Activated naive CD4-positive, alpha-beta T cell treated with anti-CD3 and anti-CD28 coated beads for 36 hours (primary cell): ENCODE measurements at places on chromosomes 7 and 10. TPM values are rescaled to one million over a fixed set of nuclear protein-coding genes. Genes with fewer than 3 reads are reported as not detected.

- no peaks in the 10 kb centered on the region for H3K27me3 ChIP-seq
- H3K4me1 ChIP-seq: no peaks in the 10 kb centered on the region
- no peak for DNase-seq
- no peaks in the 10 kb centered on the region for H3K36me3 ChIP-seq
Measured at GRCh38 chr7:122709930-122710646, 7.4 kb upstream of the RNF148 start.

DNA sequence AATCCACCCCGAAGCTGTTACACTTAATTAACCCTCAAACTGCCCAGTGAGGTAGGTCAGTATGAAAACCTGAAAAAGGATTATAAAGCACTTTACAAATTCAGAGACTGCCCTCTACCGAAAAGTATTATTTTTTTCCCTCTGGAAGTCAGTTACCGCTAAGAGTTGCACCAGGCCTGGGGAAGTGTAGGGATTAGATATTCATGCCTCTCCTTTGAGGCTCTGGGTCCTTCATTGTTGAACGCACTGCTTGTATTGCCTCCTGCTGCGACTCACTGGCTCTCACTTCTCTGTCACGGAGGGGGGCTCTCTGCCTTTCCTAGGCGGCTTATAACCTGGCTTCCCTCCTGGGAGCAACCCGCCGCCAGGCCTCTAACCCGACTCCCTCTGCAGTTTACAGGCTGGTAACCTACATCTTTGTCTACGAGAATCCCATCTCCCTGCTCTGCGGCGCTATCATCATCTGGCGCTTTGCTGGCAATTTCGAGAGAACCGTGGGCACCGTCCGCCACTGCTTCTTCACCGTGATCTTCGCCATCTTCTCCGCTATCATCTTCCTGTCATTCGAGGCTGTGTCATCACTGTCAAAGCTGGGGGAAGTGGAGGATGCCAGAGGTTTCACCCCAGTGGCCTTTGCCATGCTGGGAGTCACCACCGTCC is 2.7 kb downstream of the RHBDD2 start:
- H3K27ac ChIP-seq: peak overlapping the region; percentile 5
- H3K4me1 ChIP-seq: peaks cover 31% of the 10 kb centered on the region
- H3K4me3 ChIP-seq: no peak overlapping the region
- no peak for DNase-seq
- no peaks in the 10 kb centered on the region for H3K27me3 ChIP-seq
- peaks cover 17% of the 10 kb centered on the region for H3K36me3 ChIP-seq

DNA sequence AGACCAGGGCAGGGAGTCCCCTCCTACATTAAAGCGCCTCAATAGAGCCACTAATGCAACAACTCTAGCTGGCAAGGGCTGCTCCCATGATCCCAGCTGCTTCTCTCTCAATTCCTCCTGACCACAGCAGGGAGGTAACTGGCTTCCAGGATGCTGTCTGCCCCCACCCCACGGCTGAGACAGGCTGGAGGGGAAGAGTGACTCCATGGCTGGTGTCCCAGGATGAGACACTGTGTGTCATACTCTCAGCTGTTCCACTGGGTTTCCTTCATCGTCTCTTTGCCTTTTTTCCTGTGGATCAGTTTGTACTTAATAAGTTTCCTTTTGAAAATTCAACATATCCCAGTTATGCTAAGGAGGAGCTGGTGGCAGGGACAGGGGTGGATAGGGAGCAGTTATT is 27.7 kb upstream of the MYH16 start:
- no peak overlapping the region for H3K27ac ChIP-seq
- peaks cover 3% of the 10 kb centered on the region for H3K27me3 ChIP-seq

DNA sequence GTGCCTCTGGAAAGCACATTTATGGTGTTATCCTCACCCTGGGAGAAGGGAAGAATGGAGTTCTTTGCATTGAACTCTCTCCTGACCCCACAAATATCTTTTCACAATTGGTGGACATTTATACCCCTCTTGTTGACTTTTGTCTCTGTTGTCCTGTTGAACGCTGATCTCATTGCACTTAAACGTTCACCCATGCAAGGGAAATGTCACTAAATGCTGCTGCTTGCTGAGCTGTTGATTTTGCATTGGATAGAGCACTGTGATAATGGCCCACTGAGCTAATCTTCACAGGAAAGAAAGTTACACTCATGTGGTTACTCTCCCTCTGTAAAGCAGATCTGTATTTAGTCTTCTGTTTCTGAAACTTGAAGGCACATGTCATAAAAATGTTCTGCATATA is 133.4 kb downstream of the FZD1 start:
- H3K4me3 ChIP-seq: no peak overlapping the region
- H3K36me3 ChIP-seq: no peaks in the 10 kb centered on the region
- H3K4me1 ChIP-seq: no peaks in the 10 kb centered on the region
- H3K27me3 ChIP-seq: peaks cover 5% of the 10 kb centered on the region
- no peak overlapping the region for H3K27ac ChIP-seq
- no peak for DNase-seq

GRCh38 chr10:110829721-110830410 is 41.9 kb upstream of the PDCD4 start:
- no peak overlapping the region for H3K4me3 ChIP-seq
- peaks cover 16% of the 10 kb centered on the region for H3K4me1 ChIP-seq
- H3K36me3 ChIP-seq: no peaks in the 10 kb centered on the region
- no peaks in the 10 kb centered on the region for H3K27me3 ChIP-seq

- no peaks in the 10 kb centered on the region for H3K4me1 ChIP-seq
- no peak for DNase-seq
- H3K27me3 ChIP-seq: no peaks in the 10 kb centered on the region
- no peaks in the 10 kb centered on the region for H3K36me3 ChIP-seq
- H3K27ac ChIP-seq: no peak overlapping the region
- H3K4me3 ChIP-seq: no peak overlapping the region
Measured at GRCh38 chr7:49037346-49038210, 113.2 kb downstream of the CDC14C start.

- DNase-seq: no peak
- H3K4me1 ChIP-seq: peaks cover 10% of the 10 kb centered on the region
- H3K27ac ChIP-seq: no peak overlapping the region
- H3K27me3 ChIP-seq: no peaks in the 10 kb centered on the region
- no peak overlapping the region for H3K4me3 ChIP-seq
- H3K36me3 ChIP-seq: no peaks in the 10 kb centered on the region
Measured at GRCh38 chr7:47651355-47652317, 69.7 kb upstream of the TNS3 start.

DNA sequence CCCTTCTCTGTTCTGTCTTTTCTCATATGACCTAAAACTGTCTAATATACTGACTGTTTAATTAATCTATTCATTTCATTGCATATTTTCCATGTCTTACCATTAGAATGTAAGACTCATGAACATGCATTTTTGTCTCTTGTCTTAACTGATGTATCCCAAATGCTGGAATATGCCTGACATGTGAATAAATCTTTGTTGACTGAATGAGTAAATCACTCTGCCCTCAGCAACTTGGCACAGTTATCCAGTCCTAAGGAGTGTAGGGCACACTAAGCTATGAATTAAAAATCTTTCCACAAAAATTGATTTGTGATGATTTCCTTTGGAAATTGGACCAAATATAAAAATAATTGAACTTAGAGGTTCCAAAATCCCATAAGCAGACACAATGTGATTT is 111.3 kb downstream of the ETV1 start:
- no peak for DNase-seq
- H3K27me3 ChIP-seq: no peaks in the 10 kb centered on the region
- H3K4me3 ChIP-seq: no peak overlapping the region
- no peaks in the 10 kb centered on the region for H3K4me1 ChIP-seq
- H3K36me3 ChIP-seq: no peaks in the 10 kb centered on the region

DNA sequence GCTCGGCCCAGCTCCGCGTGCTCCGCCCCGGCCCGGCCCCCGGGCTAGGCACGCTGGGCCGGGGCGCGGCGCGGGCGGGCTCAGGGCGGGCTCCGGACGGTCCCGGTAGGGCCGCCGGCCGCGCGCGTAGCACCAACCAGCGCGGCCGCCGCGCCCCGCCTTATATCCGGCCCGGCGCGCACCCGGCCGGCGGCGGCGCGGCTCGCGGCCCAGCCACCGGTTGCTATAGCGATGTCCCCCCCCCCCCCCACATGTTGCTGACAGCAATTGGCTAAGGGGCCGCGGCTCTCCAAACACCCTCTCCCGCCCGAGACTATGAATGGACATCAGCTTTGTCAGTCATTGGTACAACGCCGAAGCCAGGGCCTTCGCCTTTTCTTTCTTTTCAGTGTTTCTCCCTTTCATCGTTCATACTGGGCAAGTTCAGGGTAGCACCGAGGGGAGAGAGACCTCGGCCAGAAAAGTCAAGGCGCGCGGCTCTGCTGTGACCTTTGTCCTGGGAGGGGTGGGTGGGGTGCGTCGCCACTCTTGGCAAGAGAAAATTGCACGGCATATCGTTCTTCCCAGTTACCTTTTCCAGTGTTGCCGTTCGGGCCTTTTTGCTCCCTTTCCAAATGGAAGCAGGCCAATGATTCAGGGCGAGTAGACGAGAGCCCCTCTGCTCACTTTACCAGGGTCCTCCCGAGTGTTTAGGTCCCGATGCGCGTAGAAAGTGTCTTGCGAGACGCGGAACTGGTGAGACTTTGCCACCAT is 354.2 kb downstream of the DNAJB6 start:
- no peak for DNase-seq
- no peak overlapping the region for H3K27ac ChIP-seq
- H3K27me3 ChIP-seq: peaks cover 57% of the 10 kb centered on the region
- peaks cover 32% of the 10 kb centered on the region for H3K4me1 ChIP-seq

- H3K36me3 ChIP-seq: no peaks in the 10 kb centered on the region
- peaks cover 54% of the 10 kb centered on the region for H3K27me3 ChIP-seq
- H3K4me1 ChIP-seq: peaks cover 2% of the 10 kb centered on the region
- DNase-seq: peak; percentile 68
Measured at GRCh38 chr7:21253740-21254687, 173.9 kb upstream of the SP4 start.

GRCh38 chr7:121397361-121397760 is 1.3 kb upstream of the FAM3C start:
- H3K4me1 ChIP-seq: peaks cover 21% of the 10 kb centered on the region

GRCh38 chr10:110540031-110540430 is 27.5 kb upstream of the SMC3 start:
- H3K4me3 ChIP-seq: no peak overlapping the region
- H3K27me3 ChIP-seq: no peaks in the 10 kb centered on the region
- DNase-seq: no peak
- H3K4me1 ChIP-seq: peaks cover 12% of the 10 kb centered on the region

GRCh38 chr7:22561321-22561811 is 61.4 kb upstream of the STEAP1B start:
- H3K36me3 ChIP-seq: no peaks in the 10 kb centered on the region
- H3K27me3 ChIP-seq: peaks cover 12% of the 10 kb centered on the region
- DNase-seq: no peak
- peaks cover 42% of the 10 kb centered on the region for H3K4me1 ChIP-seq
- no peak overlapping the region for H3K27ac ChIP-seq

DNA sequence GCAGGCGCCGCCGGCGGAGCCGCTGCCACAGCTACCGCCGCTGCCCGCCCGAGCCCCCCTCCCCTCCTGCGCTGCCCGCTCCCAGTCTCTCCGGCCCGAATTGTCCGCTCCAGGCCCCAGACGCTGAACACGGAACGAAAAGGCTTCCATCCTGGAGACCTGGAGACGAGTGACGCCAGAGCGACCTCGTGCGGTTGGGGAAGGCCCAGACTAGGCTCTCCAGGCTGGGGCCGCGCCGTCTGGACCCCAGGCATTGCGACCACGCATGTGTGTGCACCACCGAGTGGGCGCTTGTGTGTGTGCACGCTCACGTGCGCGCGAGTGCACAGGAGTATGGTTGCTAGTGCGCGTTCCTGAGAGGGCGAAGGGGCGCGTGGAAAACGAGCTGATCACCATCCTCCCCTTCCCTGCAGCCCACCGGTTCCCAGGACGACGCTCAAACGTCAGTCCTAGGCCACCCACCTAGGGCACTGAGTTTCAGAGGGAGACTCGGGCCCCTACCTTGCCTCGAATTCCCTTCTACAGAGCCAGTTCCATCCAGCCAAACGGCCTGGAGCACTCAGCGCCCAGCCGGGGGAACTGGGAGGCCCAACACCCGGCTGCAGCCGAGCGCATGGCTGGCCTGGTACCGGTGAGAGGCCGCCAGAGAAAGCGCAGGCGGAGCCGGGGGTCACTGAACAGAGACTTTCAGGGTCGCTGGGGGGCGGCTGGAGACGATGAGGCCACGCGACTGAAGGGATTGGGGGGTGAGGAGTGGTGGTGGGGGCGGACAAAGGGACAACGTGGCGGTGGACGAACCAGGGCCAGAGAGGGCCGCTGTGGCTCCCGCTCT is 11.6 kb downstream of the LBX1 start:
- peaks cover 83% of the 10 kb centered on the region for H3K27me3 ChIP-seq
- peaks cover 40% of the 10 kb centered on the region for H3K4me1 ChIP-seq
- H3K36me3 ChIP-seq: no peaks in the 10 kb centered on the region
- no peak overlapping the region for H3K27ac ChIP-seq
- H3K4me3 ChIP-seq: peak overlapping the region; percentile 26

- no peak overlapping the region for H3K4me3 ChIP-seq
- H3K36me3 ChIP-seq: peaks cover 13% of the 10 kb centered on the region
Measured at GRCh38 chr10:84158550-84158949, 15.1 kb upstream of the GPR15LG start.

GRCh38 chr7:112930787-112931186 is 140.6 kb upstream of the TMEM168 start:
- H3K27me3 ChIP-seq: no peaks in the 10 kb centered on the region
- peaks cover 6% of the 10 kb centered on the region for H3K36me3 ChIP-seq
- no peak for DNase-seq
- no peak overlapping the region for H3K27ac ChIP-seq
- H3K4me3 ChIP-seq: no peak overlapping the region
- peaks cover 35% of the 10 kb centered on the region for H3K4me1 ChIP-seq

- DNase-seq: no peak
- peaks cover 73% of the 10 kb centered on the region for H3K27me3 ChIP-seq
- H3K36me3 ChIP-seq: no peaks in the 10 kb centered on the region
- no peak overlapping the region for H3K27ac ChIP-seq
- H3K4me3 ChIP-seq: no peak overlapping the region
Measured at GRCh38 chr7:27181795-27182275, 3.2 kb downstream of the HOXA11 start.

SFRP4 gene
- not detected for total RNA-seq

WAC gene
- 82.9 TPM for total RNA-seq

PDZD8 gene
- 15.8 TPM for total RNA-seq

SCIN gene
- total RNA-seq: 0.36 TPM

PDE1C gene
- not detected for total RNA-seq

GIMAP7 gene
- total RNA-seq: 41.6 TPM

PRRT4 gene
- not detected for total RNA-seq

RADIL gene
- total RNA-seq: 0.55 TPM
